ENCODE measurements at places on chromosomes 4 and X.

- DNase-seq = no peak
Measured at GRCh38 chr4:94574616-94575015, 122.9 kb downstream of the PDLIM5 start.

DNA sequence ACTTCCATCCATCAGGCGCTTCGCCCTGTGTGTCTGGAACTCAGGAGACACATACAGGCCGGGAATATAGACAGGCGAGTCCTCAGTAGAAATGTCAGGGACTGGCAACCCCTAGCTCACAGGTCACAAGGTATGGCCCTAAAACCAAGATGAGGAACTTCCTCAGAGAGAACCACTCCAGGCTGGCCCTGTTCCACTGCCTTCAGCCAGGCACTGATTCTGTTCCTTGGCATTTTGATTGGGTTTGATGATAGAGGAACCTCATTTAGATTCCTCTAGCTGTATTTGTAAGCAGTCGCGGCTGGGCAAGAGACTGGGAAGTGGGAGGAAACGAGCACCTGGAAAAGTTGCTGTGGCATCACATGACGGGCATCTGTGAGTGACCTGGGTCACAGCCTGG is 8.1 kb downstream of the HPSE start:
- DNase-seq = no peak

DNA sequence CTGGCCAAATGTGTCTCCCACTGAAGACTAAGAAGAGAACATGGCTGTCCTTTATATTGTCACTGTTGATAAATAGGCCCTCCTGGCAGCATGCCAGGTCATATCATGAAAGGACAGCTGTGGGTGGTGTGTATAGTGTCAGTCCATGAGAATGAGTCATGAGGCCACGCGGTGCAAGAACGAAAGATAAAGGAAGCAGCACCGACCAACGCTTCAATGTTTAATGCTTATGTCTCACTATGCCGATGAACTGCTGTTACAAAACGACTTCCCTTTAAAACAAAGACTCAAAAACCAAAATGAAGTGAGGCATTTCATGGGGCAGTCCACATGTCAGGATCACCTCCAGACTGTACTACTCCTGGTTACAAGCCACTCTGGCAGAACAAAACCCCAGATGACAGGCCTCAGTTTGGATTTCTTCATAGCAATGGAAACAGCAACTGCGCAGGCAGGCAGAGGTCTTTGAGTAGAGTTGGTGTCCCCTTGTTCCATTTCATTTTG is 5.2 kb upstream of the TCEANC start:
- no peak for DNase-seq

GRCh38 chr4:35493977-35494376 is 750.3 kb downstream of the ARAP2 start:
- no peak for DNase-seq

GRCh38 chrX:97529536-97530200 is 646.0 kb downstream of the RPA4 start:
- DNase-seq = no peak

DNA sequence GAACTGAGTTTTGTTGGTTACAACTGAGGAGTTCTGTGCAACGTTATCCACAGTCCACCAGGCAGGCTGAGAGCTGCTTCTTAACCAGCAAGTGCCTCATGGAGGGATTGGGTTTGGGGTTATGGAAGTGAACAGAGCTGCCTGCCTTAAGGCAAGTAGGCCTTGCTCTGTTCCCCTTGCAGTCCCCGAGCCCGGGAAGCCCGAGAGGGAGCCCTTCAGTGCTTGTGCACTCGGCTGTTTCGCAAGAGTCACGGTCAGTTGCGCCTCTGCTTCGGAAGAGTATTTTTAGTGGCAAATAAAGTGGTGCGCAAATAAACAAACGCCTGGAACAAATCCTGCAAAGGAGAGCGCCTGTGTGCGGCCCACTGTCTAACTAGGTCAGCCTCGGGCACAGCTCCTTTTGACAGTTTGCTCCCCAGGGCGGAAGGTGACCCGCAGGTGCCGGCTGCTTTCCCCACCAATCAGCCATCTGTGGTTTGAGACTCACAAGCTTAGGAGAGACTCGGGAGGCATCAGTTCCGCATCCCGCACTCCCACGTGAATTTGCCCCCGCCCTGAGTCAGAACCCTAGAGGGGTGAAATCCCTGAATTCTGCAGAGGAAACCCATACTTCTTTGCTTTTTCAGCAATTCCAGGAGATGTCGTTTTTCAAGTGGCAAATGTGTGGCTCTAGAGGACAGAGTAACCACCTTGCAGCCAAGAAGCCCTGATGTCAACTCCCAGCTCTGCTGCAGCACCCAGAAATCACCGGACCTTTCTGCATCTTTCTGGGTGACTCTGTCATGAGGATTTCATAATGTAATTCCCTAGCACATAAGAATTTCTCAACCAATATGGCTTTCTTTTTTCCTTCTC is 56.8 kb downstream of the LGI2 start:
- DNase-seq = no peak

GRCh38 chr4:16727218-16727617 is 171.2 kb downstream of the LDB2 start:
- no peak for DNase-seq

- DNase-seq = no peak
Measured at GRCh38 chr4:57492251-57492878, 382.2 kb upstream of the IGFBP7 start.

DNA sequence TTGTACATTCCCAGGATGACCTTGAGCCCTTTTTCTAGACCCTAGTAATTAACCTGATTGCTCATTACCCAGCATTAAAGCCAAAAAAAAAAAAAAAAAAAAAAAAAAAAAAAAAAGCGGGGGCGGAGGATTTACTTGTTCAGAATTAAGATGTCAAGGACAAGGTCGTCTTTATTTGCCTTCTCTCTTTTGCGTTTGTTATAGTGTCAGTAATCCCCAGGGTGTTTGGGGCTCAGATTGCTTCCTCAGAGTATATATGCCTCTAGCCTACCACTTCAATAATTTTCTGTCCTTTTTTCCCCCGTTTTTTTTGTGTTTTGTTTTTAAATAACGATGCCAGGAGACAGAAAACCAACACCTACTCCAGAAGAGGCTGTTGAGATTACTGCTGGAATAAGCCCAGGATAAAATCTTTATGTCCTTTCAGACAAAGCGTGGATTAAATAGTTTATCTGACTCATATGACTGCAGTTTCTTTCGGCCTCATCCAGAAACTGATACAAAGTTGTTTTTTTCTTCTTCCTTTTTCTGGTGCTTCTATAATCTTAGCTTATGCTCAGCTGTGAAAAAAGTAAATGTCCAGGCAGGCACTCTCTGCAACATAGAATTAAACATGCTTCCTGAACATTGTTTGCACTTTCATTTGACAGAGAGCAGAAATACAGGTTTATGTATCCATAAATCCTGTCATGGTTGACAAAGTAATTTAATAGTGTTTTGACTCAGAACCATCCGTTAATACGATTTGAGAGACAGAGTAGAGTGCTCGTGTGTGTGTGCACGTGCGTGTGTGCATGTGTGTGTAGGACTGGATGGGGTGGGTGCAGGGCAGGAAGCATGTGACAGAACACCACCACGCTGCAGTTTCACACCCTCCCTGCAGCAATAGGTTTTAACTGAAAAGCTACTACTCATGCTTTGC is 138.6 kb downstream of the AFF1 start:
- no peak for DNase-seq

- no peak for DNase-seq
Measured at GRCh38 chr4:65911720-65912119, 241.4 kb upstream of the EPHA5 start.

GRCh38 chr4:139863531-139863930 is 197.9 kb downstream of the MGST2 start:
- DNase-seq = no peak

GRCh38 chr4:2177443-2178093 is 64.4 kb downstream of the HAUS3 start:
- no peak for DNase-seq

DNA sequence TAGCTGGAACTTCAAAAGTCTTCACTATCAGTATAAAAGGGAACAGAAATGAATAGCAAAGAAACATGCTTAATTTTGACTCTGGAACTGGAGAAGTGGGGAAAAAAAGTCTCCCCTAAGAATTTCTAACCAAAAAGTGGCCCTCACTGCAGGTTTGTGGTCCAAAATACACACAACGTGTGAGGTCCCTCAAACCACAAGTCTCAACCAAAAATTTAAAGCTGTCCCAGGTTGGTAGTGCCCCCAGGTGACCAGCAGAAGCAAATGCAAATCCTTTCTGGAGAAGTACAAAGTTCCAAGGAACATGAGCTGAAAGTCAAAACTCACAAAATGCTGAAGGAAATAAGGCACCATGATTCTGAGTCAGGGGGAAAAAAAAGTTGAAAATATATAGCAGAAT is 23.6 kb upstream of the VAMP7 start:
- no peak for DNase-seq

DNA sequence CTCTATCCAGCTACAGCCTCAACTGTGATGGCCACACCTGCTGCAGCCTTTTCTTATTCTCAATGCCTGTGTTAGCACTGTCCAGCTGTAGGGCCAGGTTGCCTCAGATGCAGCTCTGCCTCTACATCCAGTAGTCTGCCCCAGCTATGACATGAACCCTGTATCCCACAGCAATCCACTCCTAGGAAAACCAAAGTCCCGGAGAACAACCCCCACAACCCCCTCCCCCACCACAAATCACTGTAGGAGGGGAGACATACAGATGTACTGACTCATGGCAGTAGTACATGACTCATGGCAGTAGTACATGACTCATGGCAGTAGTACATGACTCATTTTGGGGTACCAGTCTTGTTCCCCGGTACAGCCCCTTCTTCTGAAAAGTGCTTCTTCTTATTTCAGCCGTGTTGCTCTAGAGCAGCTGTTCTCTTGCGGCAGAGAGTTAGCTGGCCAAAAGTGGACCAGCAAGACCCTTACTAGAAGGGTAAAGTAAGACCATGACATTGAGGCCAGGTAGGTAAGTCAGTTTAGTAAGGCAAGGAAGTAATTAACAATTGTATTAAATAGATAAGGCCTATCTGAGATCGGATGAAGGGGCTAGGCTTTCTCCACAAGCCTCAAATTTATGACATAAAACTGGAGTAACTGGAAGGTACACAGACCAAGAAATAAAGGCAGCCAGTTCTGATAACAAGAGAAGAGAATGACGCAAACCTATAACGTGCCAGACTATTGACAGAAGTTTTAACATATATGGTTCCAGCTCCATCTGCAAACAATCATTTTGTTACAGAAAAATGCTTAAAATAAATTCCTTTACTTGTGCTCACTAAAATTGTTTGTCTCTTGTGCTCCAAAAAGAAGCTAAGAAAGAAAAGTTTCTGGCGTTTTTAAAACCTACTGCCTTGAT is 221.4 kb downstream of the TACR3 start:
- no peak for DNase-seq

GRCh38 chr4:139761461-139761860 is 95.8 kb downstream of the MGST2 start:
- DNase-seq = no peak

DNA sequence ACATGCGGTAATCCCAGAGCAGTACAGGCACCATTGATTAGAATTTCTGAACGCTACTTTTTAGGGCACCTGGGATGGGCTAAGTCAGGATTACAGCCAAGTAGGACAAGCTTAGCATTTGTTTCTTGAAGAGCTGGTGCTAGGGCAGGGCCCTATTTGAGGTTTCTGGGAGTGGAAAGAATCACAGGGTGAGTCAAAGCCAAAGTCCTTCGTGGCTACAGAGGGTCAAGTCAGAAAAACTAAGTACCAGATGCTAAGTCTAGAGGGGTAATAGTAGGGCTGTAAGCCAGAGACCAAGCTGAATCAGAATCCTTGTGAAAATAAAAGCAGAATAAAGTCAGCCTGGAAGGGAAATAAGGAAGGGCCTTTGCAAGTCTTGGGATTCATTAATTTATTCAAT is 448.6 kb downstream of the ZIC3 start:
- no peak for DNase-seq

DNA sequence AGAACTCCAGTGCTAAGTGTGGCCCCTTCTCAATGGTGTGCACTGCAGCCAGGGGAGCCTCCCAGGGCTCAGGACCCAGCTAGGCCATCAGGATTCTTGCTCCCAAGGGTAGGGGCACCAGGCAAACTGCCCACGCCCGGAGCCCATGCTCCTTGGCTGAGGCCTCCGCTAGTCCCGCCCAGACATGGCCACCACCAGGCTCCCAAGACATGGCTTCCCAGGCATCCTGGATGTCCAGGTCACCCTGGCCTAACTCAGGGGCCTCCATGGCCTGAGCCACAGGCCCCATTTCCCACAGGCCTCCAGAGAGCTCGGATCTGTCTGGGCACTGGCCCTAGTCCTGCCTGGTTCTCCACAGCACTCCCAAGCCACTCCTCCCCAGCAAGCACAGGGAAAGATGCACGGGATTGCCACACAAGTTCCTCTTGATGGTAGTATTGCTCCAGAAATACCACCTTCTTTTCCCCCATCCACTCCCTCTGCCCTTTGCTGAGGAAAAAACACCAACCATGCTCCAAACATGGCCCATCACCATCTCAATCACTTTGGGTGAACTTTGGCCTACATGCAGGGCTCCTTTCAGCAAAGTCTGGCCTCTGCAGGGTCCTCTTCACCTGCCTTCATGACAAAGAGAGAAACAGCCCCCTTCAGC is 274.7 kb upstream of the AGTR2 start:
- DNase-seq = no peak

DNA sequence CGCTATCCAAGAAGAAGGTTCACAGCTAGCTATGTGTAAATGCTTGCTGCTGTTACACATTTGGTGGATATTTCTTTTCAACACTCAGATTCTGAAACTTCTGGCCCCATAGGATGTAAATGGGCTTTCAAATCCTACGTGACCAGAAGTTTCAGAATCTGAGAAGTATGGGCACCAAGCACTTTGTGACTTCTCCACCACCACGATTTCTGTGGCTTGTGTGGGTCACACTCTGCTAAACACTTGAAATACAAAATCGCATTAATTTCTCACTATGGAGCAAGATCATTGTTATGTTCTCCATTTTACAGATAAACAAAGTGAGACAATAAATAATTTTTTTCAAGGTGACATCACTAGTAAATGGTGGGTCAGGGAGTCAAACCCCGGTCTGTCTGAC is 259.4 kb upstream of the JADE1 start:
- DNase-seq = no peak

DNA sequence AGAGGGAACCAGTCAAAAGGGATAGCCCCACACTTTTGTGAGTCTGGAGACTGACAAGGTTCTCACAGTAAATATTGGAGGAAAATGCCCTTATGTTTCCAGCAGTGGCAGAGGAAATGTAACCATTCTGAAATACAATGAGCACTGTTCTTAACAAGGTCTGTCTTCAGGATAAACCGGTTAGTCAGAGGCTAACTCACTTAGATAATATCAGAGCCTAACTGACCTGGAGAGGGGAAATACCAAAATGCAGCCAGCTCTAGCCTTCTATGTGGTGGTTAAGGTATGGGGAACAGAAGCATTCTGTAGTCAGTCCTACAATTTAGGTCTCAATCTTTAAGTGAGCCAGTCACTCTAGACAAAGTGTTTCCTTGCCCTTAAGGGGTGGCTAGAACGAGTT is 70.8 kb downstream of the TBCK start:
- no peak for DNase-seq

- DNase-seq = no peak
Measured at GRCh38 chr4:41175794-41176193, 38.5 kb downstream of the APBB2 start.

Measured in D721Med (cell line).